ENCODE measurements at places on chromosomes 1 and 21.

- no peak for DNase-seq
Measured at GRCh38 chr1:244614879-244615278, 38.0 kb upstream of the DESI2 start.

GRCh38 chr1:37655274-37655673, 20.6 kb upstream of the RSPO1 start:
- DNase-seq, result no peak

DNA sequence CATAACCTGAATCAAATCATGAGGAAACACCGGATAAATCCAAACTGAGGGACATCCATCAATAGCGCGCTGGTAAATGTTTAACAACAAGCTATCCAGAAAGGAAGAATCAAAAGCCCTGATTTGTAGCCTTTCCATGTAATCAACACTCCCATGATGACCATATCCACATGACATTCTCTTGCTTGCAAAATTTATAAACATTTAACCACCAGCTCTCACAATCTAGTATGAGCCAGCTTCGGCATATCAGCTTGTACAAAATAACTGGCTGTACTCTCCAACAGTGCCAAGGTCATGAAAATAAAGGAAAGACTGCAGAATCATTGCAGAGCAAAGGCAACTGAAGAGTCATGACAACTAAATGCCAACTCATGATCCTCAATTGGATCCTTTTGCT, 15.7 kb downstream of the HSD11B1 start:
- no peak for DNase-seq

DNA sequence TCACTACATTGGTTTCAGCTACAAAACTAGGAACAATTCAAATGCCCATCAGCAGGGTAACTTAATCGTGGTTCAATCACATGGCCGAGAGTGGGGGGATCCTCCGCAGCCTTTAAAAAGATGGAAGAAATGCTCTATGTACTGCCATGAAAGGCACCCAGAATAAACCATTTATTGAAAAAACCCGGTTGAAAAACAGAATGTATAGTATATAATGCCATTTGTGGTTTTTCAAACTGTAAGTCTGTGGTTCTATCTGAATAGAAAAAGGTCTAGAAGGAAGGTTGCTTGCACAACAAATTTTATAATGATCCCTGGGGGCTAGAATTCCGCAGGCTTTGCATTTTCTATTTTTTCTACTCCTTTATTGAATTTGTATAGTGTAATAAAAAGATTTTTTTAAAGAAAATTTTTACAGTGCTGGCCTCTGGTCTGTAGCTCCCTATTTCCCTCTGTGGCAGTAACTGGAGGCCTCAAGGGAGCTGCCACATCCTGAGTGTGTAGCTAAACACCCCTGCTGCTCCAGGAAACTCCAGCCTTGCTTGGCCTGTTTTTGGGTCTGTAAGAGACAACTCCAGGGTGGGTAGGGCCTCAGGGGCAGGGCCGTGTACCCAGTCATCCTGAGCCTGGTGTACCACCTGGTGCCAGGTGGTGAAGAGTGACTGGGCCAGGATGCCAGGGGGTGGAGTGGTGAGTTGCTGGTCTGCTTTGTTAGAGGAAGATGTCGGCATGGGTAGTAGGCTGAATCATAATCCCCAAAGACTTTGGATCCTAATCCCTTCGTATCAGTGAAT, 51.5 kb upstream of the EPS8L3 start:
- no peak for DNase-seq

DNA sequence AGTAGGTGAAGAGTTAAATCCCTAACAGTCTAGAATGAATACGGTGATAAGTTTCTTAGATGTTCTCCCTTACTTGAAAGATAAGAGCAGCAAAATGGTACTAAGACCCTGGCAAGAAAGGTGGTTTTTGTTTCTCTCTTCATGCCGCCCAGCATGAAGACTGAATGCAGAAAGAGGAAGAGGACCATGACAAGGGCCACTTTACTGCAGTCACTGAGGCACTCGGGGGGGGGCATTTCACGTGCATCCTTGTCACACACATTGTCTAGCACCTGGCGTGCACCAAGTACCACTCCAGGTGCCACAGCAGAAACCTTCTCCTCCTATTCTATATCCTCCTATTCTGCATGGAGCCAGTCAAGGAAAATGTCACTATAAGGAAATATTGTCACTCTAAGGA, 222.0 kb downstream of the TOMM20 start:
- no peak for DNase-seq

DNA sequence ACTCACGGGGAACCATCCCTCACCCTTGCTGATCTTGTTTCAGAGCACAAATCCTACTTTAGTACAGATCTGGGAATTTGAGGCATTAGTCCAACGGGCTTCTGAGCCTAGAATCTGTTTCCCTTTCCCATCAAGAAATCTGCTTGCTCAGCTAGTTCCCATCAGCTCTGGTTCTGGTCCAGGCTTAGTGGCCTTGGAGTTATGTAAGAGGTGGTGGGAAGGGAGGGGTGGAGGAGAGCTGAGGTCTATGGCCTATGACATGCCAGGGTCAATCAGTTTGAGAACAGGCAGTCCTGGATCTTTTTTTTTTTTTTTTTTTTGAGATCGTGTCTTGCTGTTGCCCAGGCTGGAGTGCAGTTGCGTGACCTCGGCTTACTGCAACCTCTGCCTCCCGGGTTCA, 4.1 kb downstream of the GSTM1 start:
- no peak for DNase-seq

DNA sequence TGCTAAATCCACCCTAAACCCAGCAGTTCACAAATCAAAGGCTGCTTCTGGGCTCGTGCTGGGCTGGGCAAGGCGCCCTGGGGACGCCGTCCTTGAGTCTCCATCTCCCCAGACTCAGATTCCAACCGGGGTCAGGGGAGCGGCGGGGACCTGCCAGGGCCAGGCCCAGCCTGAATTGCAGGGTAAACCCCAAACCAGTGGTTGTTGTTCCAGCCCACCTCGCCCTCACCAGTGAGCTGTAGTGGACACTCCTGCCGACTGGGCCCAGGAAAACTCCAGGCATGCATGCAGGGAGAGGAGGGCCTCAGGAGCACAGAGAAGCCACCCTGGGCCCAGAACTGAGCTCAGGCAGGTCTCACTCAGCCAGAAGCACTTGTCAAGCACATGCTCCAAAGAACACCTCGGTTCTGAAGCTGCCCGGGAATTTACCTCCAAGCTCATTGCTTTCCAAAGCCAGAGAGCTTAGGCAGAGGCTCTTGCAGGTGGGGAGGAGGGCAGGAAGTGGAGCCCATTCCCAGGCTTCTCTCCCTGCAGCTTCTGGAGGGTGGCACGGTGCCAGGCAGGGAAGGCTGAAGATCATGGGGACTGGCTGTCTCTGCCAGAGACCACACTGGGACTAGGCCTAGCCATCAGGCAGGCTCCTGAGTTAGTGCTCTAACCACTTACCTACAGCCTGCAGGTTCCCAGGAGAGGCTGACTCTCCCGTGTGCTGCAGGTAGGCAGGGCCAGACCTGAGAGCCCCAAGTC, 437.0 kb downstream of the MATN1 start:
- DNase-seq, result no peak

GRCh38 chr1:39173119-39173994, 31.1 kb upstream of the MACF1 start:
- DNase-seq, result no peak

Data from activated naive CD4-positive, alpha-beta T cell (primary cell).